ENCODE measurements at places on chromosomes 4 and X.

DNA sequence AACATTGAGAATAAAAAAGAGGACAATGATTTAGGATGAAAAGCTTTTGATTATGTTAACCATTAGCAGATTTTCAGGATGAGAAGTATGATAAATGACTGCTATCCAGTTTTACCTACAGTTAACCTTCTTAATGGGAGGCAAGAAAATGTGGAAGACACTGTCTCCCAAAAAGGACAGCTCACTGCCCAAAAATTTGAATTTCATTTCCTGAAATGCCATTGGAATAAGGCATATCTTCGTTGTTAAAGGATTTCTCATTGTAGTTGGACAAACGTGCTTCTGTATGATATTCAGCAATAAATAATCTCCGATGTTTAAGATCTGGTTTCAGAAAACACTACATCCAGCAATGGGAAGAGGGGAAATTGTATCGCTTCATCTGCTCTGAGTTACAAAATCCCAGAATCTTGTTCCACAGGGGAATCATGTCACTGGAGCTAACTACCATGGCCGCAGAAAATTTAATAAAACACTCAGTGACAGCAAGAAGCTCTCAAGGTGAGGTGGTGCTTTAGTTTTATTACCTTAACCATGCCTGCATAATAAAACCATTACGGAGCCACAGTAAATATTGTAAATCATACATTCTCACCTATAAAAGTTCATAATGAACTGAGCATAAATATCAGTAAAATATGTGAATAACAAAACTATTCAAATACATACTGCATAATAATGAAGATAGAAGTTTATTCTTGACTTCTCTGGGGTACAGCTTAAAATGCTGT lies 552.3 kb downstream of the PCDH7 start:
- DNase-seq: no peak

DNA sequence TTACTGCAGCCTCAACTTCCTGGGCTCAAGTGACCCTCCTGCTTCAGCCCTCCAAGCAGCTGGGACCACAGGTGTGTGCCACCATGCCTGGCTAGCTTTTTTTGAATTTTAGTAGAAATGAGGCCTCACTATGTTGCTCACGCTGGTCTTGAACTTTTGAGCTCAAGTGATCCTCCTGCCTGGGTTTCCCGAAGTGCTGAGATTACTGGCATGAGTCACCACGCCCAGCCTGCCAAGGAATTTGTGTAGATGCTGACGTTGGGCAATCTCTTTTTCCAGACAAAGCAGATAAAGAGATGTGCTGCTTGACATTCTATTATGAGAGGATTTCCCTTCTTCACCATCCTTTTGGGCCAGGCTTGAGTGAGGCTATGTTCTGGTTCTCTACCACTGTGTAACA lies 254.5 kb upstream of the RPS6KA3 start:
- DNase-seq: peak; percentile 79

DNA sequence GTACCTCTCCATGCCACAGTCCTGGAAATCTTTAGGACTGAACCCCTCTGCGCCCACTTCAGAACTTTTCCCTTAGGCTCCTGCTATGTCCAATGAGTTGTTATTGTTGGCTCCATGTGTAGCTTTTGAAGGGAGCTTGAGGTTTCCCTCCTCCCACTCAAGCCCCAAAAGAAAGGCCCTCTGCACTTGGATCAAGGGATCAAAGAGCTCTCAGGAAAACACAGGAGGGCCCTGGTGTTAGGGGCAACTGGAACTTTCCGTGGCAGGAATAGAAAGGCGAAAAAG lies 135.0 kb downstream of the RASL11B start:
- DNase-seq: no peak

- peak; percentile 23 for DNase-seq
Measured at GRCh38 chrX:46913667-46914066, 1.4 kb downstream of the JADE3 start.

DNA sequence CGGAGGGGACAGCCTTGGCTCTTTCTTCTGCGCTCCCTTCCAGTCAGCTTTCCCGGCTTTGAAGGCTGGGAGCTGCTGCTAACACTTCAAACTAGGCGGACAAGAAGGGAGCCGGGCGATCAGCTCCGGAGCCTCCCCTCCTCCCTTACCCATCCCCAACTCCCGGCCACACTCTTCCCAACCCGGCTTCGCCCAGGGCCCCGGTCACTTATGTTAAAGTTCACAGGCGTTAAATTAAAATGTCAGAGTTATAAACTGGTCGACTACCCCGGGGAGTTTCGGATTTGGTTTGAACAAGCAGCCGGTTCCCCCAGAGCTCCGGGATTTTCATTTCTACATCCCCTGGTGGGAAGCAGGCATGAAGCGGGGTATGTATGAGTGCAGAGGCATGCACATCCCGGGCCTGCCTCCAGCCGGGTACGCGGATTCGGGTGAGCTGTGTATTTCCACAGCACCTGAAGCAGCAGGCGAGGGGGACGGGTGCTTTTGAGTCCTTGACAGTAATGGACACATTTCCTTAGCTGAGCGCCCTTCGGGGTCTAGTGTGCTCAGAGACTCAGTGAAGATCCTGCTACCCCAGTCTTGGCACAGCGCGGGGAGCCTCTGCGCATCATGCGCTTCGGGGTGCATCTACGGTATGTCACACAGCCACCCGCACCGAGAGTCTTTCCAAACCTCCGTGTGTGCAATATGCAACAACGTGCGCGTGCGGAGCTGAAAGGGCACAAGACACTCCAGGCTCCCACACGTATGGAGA lies 880 bp downstream of the UNC5C start:
- DNase-seq: peak; percentile 18

GRCh38 chr4:39259571-39260330 lies 77.4 kb downstream of the WDR19 start:
- no peak for DNase-seq

DNA sequence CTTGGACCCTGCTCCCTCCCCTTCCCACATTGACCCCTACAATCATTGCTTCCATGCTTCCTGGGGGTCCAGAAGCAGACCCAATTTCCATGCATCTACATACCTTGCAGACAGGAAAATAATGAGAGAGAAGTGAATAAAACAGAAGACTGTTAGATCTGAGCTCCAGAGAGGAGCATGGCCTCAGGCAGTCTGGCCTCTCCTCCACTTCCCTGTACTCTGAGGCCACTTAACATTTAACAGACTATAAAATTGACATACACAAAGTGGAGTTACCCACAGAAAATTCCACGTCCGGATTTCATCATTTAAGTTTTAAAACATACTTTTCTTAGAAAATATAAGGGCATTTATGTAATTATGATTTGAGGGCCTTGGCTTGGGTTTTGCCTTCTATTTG lies 2.1 kb upstream of the PRSS12 start:
- DNase-seq: no peak

DNA sequence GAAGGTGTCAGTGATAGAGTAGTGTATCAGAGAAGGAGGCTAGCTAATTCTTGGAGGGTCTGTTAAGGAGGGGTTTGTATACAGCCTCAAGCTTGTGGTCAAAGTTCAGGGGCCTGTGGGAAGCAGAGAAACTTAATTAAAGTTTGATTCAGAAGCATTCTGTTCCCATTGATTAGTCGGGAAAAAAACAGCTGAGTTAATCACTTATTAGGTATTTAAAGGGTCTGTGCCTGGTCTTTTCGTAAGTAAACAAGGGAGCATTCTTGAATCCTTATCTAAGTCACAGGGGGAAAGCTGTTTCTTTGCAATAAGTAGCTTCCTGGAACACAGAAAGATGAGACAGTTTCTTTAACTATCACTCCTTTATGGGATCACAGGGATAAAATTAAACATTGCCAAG lies 492.1 kb downstream of the PCDH10 start:
- DNase-seq: no peak

GRCh38 chr4:156578713-156579112 lies 392.9 kb downstream of the PDGFC start:
- DNase-seq: no peak

DNA sequence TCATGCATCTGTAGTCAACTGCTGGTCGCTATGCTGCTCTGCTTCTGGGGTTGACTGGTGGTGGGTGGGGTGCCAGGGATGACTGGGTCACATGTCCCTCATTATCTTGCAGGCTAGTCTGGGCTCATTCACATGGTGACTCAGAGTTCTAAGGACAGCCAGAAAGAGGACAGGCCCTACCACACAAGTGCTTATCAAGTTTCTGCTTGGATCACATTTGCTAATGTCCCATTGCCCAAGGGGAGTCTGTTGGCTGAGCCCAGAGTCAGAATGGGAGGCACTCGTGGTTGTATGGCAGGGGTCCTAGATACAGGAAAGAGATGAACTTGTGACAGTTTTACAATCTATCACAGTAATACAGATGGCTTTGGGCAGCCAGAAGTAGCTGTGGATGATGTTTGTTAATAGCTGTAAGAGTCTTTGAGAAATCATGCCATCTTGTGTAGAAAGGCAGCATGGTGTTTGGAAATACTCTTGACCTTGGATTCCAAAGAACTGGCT lies 221.3 kb downstream of the GPAT3 start:
- DNase-seq: peak; percentile 25

DNA sequence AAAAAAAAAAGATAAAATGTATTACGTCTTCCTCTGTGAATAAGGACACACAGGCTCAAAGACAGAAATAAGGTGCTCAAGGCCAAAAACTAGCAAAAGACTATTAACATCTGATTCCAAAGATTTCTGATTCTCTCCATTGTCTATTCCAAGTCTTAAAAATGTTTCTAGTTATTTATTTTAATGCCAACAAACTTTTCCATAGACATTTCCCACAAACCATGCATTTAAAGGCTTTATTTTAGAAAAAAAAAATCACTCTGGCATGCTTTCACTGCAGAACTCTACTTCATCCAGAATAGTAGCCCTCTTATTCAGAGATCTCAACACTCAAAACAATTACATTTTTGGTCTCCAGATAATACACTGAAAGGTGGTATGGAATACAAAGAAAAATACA lies 545.0 kb upstream of the TENM3 start:
- DNase-seq: no peak

GRCh38 chrX:65587616-65588526 lies 53.3 kb upstream of the LAS1L start:
- DNase-seq: peak; percentile 86

DNA sequence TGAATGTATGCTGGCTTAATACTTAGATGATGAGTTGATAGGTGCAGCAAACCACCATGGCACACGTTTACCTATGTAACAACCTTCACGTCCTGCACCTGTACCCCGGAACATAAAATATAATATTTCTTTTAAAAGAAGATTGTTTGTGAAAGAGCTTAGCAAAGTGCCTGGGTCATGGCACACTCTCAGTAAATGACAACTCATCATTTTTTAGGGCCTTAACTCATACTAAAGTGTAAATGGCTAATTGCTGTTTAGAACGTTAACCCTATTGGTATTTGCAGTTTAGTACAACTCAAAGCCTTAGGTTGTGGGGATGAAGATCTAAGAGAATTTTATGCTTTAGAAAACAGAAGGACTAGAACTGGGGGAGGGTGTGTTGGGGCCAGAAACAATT lies 67.7 kb downstream of the SEL1L3 start:
- no peak for DNase-seq

DNA sequence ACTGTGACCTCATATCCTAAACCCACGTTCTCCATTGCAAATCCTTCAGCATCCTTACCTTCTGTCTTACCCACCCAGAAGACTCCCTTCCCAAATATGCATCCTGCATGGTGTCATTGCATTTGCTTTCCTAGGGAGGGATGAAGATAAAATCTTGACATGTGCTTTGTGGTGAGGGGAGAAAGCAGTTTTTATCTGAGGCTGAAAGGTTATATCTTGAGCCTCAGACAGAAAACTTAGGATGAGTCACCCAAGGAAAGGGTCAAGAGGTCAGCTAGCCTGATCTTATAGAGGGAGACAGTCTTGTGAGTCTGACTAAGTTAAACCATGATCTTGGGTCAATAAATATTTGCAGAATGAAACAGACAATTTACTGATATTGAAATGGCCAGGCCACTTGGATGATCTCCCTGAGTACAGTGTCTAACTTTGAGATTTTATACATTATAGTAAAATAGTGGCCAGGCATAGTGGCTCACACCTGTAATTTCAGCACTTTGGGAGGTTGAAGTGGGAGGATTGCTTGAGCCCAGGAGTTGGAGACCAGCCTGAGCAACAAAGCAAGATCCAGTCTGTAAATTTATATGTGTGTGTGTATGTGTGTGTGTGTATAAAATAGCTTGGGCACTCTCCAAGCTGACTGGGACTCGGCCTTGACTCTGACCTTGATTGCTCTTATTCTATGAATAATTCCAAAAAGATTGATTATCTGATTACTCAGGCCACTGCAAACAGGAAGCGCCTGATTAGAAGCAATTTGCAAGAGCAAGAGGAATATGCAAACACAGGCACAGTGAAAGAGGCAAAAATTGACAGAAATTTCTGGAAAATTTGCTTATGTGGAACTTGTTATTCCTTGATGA lies 15.4 kb upstream of the FAM9C start:
- peak; percentile 16 for DNase-seq

DNA sequence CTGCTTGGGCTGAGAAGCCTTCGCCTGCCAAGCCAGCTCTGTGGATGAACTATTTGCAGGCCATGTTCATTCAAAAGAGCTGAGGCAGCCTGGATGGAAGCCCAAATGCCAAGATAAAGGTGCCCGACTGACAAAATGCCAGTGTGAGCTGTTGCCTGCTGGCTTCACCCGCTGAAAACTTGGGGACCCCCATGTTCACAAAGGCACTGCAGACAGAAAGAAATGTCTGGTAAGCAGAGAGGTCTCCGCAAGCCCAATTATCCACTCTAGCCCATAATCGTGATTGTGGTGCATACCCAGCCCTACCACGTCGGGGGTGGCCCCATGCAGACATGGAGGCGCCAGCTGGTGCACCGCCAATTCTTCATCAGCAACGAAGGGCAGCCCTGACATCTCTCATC lies 13.0 kb upstream of the SMIM20 start:
- no peak for DNase-seq

DNA sequence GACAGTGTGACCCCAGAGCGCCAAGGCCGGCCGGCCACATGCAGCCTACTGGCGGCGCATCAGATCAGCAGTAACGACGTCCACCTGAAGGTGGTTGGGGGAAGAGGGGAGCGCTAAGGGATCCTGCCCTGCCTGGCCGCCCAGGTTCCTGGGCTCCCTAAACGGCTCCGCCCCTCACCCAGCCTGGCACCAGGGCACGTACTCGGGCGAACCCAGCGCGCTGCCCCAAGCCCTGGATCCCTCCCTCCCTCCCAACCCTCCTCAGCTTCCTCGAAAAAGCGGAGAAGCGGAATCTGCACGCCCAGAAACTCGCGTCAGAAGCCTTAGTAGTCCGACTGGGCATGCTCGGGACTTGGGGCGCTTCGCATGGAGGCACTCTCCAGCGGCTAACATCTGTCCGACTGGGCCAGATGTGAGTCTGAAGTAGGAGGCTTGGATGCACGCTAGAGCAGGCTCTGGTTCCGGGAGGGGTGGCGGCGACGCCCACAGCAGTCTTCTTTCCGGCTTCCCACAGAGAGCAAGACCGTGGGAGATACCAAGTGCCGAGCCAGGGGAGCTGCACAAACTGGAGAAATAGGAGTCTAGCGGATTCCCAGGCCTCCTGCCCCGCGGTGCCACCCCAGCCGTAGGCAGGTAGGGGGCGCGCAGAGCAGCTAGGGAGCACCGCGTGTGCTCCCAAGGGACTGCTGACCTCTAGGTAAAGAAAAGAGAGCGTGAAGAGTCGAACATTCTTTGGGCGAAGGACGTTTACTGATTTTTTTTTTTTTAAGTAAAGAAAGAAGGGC lies 114.3 kb upstream of the TEX13C start:
- no peak for DNase-seq

GRCh38 chr4:95045429-95045828 lies 287.7 kb downstream of the BMPR1B start:
- DNase-seq: no peak

- no peak for DNase-seq
Measured at GRCh38 chr4:76630741-76631140, 195.7 kb downstream of the SHROOM3 start.

GRCh38 chr4:184423003-184423686 lies 51.2 kb downstream of the IRF2 start:
- no peak for DNase-seq

All from MCF 10A (cell line).